ENCODE measurements at places on chromosomes 2 and 18. TPM values are rescaled to one million over a fixed set of nuclear protein-coding genes. Genes with fewer than 3 reads are reported as not detected.

GRCh38 chr2:149990965-149991364 lies 403.4 kb upstream of the MMADHC start:
- DNase-seq = no peak

DNA sequence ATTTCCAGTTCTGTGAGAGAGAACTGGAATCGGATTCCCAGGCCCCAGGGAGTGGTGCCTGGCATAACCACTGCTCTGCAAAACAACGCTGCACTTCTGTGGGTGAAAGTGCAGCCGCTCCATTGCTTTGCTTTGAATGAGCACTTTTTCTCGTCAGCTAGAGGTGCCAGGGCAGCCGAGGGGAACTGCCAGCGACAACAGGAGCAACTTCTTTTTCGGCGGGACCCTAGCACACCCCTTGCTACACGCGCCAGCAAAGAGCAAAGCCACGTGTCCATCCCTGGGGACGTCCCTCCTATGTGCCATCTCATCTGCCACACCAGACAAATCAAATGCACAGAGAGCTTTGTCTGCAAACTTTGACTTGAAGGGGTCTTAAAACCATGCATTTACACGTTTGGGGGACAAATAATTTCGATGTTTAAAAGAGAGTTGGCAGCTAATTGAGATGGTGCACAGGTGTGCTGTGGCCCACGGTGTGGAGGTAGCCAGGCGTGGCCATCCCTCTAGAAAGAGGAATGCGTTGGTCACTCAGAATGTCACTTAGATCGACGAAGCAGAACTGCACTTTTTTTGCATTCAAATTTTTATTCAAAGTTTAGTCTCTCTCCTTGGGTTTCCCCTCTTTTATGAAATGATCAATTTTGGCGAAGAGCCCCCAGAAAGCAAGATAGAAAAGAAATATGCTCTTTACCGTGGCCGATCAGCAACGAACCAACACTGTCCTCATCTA lies 151.8 kb downstream of the MBP start:
- no peak for DNase-seq

TUBB8B gene
- total RNA-seq = 1.2 TPM

GRCh38 chr2:76759634-76760366 lies 762.4 kb downstream of the LRRTM4 start:
- DNase-seq = no peak

TEX44 gene
- not detected for total RNA-seq

TDRD15 gene
- not detected for total RNA-seq

All from WTC11 (cell line).